MM.1S (cell line): ENCODE measurements at places on chromosomes 11 and 22.

- H3K27ac ChIP-seq, result no peak overlapping the region
- H3K4me3 ChIP-seq, result no peak overlapping the region
- no peaks in the 10 kb centered on the region for H3K27me3 ChIP-seq
- no peaks in the 10 kb centered on the region for H3K36me3 ChIP-seq
- no peak for DNase-seq
Observed at GRCh38 chr11:35089666-35090065, 49.3 kb upstream of the CD44 start.

GRCh38 chr22:35458547-35459422 is 58.8 kb downstream of the MCM5 start:
- H3K4me1 ChIP-seq, result no peaks in the 10 kb centered on the region
- H3K27ac ChIP-seq, result no peak overlapping the region
- H3K27me3 ChIP-seq, result no peaks in the 10 kb centered on the region
- DNase-seq, result no peak
- H3K4me3 ChIP-seq, result no peak overlapping the region

DNA sequence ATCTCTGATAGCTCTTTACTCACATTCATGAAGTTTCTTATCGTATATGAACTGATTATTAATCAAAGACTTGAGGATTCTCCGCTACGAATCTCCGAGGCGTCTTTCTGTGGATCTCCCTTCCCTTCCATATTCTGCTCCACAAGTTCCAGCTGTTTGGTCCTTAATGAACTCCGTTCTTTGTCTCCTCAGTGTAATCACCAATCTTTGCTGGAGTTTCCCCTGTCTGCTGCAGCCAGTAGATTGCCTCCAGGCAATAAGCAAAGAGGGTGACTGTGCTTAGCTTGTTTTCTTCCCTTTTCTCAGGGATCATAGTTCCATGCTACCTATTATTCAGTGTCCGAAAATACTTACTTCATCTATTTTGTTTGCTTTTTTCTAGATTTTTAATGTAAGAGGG is 169.6 kb upstream of the FOLH1 start:
- no peak overlapping the region for H3K4me3 ChIP-seq
- no peaks in the 10 kb centered on the region for H3K36me3 ChIP-seq
- DNase-seq, result no peak
- no peaks in the 10 kb centered on the region for H3K27me3 ChIP-seq

- H3K27ac ChIP-seq, result no peak overlapping the region
- DNase-seq, result no peak
- H3K4me1 ChIP-seq, result no peaks in the 10 kb centered on the region
- H3K4me3 ChIP-seq, result no peak overlapping the region
- no peaks in the 10 kb centered on the region for H3K36me3 ChIP-seq
- peaks cover 15% of the 10 kb centered on the region; the same call in 1 of the 2 replicates for H3K27me3 ChIP-seq
Observed at GRCh38 chr11:123356539-123356938, 73.5 kb upstream of the GRAMD1B start.

DNA sequence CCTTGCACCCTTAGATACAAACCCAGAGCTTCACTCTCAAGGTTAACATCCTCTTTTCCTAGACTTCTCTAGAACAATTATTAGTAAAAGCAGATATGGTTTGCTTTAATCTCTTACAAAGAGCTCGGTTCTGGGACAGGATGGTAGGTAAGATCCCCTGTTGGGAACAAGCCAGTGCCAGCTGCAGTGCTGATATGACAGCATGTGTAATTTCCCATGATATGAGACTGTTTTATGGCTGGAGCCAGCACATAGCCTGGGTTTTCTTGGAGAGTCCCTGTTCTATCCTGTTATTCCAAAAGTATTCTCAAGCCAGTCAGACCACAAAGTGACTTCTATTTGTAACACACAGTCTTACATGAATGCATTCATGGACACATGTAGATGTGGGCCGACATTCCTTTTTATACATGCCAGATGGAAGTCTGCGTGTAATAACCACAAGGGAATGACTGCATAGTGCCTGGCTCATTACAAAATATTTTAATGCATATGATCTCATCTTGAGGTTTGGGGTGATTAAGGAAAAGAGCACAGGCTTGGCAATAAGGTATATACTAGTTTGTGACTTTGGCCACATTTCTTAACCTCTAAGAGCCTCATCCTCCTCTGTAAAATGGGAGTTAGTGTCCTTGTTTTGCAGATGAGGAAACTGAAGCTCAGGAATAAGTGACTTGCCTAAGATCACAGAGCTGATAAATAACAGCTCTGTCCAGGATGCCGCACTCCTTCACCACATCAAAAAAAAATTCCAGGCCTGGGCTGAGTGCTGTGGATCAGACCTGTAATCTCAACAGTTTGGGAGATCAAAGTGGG is 21.8 kb downstream of the CLMP start:
- no peaks in the 10 kb centered on the region for H3K36me3 ChIP-seq
- H3K4me3 ChIP-seq, result no peak overlapping the region
- no peak overlapping the region for H3K27ac ChIP-seq
- H3K4me1 ChIP-seq, result no peaks in the 10 kb centered on the region

DNA sequence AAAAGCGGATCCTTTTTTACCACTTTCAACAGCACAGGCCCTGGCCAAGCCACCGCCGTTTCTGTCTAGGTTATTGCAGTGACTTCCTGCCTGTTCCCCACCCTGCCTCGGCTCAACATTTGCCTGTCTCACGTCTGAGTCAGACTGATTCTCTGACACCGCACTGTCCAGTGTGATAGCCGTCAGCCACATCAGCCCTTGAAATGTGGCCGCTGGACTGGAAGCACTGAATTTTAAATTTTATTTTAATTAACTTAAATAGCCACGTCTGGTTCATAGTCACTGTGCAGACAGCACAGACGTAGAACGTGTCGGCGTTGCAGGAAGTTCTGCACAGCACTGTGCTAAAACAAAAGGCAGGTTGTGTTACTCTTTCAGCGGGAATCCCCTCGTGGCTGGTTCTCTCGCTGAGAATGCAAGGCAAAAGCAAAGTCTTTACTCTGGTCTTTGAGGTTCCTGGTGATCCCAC is 56.3 kb upstream of the ADSL start:
- H3K4me3 ChIP-seq, result no peak overlapping the region
- no peak for DNase-seq
- H3K27me3 ChIP-seq, result no peaks in the 10 kb centered on the region
- H3K4me1 ChIP-seq, result no peaks in the 10 kb centered on the region

DNA sequence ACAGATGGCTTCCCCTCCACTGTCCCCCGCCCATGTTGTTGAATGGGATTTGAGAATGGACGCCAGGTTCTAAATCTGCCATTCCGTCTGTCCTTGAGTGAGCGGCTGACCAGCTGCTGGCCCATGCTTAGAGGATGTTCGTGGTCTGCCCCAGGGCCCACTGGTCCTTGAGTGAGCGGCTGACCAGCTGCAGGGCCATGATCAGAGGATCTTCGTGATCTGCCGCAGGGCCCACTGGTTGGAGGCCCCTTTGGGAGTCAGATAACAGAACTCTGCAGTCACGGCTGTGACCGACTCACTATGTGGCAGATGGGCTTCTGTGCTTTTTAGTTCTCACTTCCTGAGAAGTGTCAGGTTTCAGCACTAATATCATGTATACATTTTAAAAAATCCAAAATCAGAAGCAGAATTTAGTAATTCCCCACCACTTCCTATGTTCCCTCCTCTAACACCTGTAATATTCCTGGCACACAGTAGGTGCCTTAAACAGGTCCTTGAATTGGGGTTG is 54.1 kb downstream of the MICAL3 start:
- no peak overlapping the region for H3K4me3 ChIP-seq
- no peak overlapping the region for H3K27ac ChIP-seq
- no peaks in the 10 kb centered on the region for H3K4me1 ChIP-seq
- H3K36me3 ChIP-seq, result no peaks in the 10 kb centered on the region

- H3K36me3 ChIP-seq, result no peaks in the 10 kb centered on the region
- DNase-seq, result no peak
- peaks cover 20% of the 10 kb centered on the region for H3K4me1 ChIP-seq
Observed at GRCh38 chr11:690738-691633, 4.0 kb downstream of the DEAF1 start.

- H3K27ac ChIP-seq, result no peak overlapping the region
- no peaks in the 10 kb centered on the region for H3K4me1 ChIP-seq
- no peaks in the 10 kb centered on the region for H3K36me3 ChIP-seq
- H3K27me3 ChIP-seq, result peaks cover 97% of the 10 kb centered on the region
Observed at GRCh38 chr22:44588348-44588747, 90.3 kb upstream of the RTL6 start.

- no peak overlapping the region for H3K4me3 ChIP-seq
- peaks cover 20% of the 10 kb centered on the region for H3K4me1 ChIP-seq
- H3K27ac ChIP-seq, result no peak overlapping the region
- no peak for DNase-seq
Observed at GRCh38 chr22:36871669-36872081, 10.9 kb downstream of the NCF4 start.
